ENCODE measurements at places on chromosomes 12 and 14.

GRCh38 chr12:93536766-93537488, 35.5 kb upstream of the SOCS2 start:
- no peak for DNase-seq

DNA sequence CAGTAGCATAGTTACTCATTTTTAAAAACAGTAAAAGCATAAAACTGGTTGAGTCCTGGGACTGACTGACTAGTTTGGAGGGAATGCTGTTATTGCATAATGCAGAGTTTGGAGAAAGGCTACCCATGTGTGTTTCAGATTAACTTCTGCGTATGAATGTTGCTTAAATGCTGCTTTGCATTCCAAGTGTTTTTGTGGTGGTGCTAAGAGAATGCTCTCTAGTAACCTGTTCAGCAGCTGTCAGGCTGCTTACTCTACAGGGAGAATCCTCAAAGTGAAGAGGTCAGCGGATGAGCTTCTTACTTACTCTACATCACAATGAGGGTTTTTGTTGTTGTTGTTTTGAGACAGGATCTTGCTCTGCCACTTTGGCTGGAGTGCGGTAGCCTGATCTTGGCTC, 4.3 kb downstream of the DLST start:
- no peak for DNase-seq

DNA sequence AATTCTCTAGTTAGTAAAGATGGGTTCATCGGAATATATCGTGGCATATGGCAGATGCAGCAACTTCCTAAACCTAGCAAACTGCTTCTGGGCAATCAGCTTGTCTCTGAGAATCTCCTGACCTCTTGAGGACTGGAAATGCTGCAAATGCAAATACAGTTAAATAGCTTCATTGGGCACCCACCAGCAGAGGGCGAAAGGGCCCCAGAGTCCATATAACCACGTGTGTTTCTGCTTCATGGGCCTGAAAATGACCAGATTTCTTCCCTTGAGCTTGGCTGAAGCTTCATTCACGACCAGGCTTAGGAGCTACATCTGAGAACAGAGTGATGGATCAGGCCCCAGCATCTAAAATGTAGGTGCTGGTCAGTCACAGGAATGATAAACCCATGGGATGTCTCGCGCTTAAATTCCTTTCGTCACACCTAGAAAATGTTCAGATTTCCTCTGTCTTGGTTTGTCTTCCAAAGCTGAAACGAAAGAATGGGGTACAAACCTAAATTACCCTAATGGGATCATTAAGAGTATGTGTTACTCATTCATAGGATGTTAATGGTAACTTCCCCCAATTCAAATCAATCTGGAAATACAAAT, 1482.5 kb upstream of the TMEM132C start:
- DNase-seq = peak; percentile 5

- DNase-seq = no peak
These were observed 1.3 kb upstream of the SLC41A2 start for GRCh38 chr12:104959335-104959841.

DNA sequence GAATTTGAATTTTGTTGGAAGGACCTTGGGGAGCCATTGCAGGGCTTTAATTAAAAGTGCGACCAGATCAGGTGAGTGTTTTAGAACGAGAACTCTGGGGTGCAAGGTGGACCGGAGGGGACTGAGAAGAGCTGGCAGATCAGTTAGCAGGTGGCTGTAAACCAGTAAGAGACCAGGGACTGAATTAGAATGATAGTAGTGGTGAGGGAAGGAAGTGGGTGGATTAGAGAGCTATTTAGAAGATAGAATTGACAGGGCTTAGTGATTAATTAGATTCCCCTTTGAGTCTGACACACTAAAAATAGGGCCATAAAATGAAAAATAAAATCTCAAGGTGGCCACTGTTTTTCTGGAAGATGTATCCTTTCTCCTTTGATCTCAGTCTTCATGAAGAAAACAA, 44.8 kb downstream of the PLXNC1 start:
- DNase-seq = no peak

DNA sequence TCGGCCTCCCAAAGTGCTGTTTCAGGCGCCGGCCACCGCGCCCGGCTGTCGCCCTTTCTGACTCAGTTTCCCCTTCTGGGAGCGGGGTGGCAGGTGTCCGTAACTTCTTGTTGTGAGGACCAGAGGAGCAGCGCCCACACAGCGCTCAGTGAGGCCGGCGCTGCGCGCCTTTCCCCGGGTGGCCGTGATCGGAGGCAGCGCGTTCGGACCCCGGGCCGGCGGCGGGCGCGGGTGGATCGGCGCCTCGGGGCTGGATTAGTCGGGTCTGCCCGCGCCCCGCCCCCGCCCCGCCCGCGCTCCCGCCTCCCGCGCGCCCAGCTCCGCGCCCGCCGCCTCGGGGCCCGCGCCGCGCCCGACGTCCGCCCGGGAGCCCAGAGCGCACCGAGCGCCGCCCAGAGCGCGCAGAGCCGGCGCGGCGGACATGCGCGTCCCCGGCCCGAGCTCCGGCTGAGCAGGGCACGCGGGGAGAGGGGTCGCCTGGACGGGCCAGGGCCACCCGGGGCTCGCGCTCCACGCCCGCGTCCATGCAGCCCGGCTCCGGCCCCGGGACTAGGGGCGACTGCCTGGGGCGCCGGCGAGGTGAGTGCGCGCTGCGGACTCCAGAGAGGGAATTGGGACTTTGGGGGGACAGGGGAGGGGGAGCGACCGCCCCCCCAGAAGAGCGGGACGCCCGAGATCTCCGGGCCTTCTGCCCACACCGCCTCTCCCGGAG, 50.6 kb downstream of the LRCOL1 start:
- DNase-seq = no peak

- no peak for DNase-seq
These were observed 235.4 kb downstream of the FSCB start for GRCh38 chr14:44271637-44272036.

DNA sequence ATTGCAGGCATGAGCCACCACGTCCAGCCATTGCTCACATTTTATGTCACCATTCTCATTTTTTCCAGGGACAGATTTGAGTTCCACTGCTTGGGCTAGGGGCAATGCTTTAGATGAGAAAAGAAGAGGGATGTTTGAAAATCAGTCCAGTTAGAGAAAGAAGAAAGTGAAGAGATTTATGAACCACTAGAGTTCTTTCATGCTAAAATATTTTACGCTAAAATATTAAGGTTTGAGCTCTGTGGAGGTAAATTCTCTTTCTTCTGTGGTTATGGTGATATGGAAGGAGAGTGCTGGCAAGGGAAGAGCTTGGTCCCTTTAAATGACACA, 21.5 kb downstream of the CFL2 start:
- no peak for DNase-seq

GRCh38 chr14:100060760-100061159, 4.5 kb upstream of the EVL start:
- DNase-seq = no peak

DNA sequence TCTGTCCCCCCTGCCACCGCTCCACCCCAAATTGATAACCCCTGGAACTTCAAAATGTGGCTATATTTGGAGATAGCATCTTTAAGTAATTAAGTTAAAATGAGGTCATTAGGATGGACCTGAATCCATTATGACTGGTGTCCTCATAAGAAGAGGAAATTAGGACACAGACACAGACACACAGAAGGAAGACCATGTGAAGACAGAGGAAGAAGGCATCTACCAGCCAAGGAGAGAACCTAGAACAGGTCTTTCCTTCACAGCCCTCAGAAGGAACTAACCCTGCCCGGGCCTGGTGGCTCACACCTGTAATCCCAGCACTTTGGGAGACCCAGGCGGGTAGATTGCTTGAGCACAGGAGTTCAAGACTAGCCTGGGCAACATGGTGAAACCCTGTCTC, 3.6 kb upstream of the HRK start:
- no peak for DNase-seq

DNA sequence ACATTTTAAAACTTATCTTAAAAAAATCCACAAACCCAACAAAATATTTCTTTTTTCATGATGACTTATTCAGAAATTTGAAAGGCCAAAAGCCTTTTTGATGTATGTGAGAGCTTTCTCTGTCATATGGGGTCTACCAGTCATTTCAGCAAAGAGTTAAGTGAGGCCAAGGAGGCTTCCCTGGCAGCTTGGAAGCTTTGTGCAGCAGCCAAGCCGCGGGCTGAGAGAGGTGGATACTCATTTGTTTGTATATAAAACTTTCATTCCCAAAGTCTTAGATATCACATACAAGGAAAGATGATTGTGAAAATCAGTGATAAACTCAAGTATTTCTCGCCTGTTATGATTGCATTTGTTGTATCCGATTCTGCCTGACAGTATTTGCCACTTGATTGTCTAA, 48.5 kb upstream of the RNU6-8 start:
- no peak for DNase-seq

DNA sequence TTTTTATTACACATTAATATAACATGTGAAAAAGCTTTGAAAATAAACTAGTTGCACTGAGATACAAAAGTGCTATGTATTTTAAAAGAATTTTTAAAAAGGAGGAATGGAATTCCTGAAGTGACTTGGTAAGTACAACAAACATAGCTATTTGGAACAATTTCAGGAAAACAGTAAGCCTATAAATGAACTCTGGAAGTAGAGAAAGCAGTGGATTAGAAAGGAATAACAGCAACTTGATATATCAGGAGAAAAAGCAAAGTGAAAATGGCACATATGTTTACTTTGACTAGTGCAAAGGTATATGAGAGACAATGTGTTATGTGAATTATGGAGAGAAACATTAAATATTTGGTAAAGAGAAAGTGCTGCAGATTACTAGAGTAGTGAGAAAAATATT, 811.7 kb downstream of the C12orf50 start:
- no peak for DNase-seq

GRCh38 chr14:68157971-68158371, 338.4 kb downstream of the RAD51B start:
- DNase-seq = no peak

DNA sequence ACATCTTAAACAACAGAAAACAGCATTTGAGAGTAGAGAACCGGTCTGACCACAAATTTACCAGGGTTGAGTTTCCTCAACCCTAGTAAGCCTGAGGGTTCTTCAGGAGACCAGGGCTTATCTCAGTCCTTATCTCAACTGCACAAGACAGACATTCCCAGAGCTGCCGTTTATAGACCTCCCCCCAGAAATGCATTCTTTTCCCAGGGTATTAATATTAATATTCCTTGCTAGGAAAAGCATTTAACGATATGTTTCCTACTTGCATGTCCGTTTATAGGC, 12.3 kb downstream of the TMEM117 start:
- no peak for DNase-seq

- DNase-seq = no peak
These were observed 60.6 kb downstream of the PTPRB start for GRCh38 chr12:70576341-70577282.

DNA sequence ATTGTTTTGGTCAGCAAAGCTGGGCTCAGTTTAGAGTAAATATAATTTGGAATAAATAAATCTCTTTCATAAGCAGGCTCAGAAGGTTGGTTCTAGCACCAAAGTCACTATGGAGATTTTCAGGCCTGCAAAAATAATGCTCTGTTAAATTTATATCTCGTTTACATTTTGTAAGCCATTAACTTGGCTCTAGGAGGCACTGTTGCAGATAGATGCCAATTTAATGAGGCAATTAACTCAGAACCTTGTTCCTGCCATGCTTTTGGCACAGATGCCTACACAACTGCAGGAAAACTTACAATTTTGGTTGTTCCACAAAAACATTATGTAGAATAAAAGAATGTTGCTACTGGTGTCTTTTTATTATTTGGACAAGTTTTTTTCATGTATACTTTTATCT, 428.1 kb downstream of the FLRT2 start:
- DNase-seq = no peak

GRCh38 chr12:4910502-4911315, 1.0 kb downstream of the KCNA1 start:
- DNase-seq = no peak

GRCh38 chr12:5485454-5485853, 53.5 kb downstream of the NTF3 start:
- DNase-seq = no peak

- no peak for DNase-seq
These were observed 8.5 kb upstream of the PRKAB1 start for GRCh38 chr12:119659289-119659897.

GRCh38 chr12:78004249-78005093, 173.8 kb downstream of the NAV3 start:
- DNase-seq = no peak

GRCh38 chr14:59316151-59316830, 127.8 kb downstream of the DAAM1 start:
- no peak for DNase-seq

DNA sequence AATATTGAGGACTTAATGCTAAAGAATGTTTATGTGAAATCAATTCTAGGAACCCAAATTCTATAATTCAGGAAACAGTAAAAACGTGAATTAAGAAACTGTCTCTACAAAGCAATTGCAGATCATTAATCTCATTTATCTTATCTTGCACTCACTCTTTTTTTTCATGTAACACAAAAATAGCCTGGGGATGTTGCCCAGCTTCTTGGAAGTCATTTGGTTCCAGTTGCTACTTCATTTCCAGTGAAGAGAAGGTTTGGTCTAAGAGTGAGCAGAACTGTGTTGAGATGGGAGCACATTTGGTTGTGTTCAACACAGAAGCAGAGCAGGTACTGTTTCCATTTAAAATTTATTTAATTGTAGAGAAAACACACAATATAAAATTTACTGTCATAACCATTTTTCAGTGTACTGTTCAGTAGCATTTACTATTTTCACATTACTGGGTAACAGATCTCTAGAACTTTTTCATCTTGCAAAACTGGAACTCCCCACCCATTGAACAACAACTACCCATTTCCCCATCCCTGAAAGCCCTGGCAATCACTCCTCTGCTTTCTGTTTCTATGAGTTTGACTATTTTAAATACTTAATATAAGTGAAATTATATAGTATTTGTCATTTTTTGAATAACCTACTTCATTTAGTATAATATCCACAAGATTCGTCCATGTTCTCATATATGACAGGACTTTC, 9.7 kb downstream of the CLEC6A start:
- no peak for DNase-seq

GRCh38 chr12:103905730-103906349, 24.4 kb upstream of the HSP90B1 start:
- DNase-seq = no peak

GRCh38 chr12:4679711-4680110, 30.8 kb downstream of the NDUFA9 start:
- no peak for DNase-seq

- DNase-seq = no peak
These were observed 62.0 kb upstream of the PYGL start for GRCh38 chr14:51006324-51006723.

- DNase-seq = no peak
These were observed 377.7 kb downstream of the SLC16A7 start for GRCh38 chr12:59973515-59973914.

- no peak for DNase-seq
These were observed 132.8 kb upstream of the CRY1 start for GRCh38 chr12:107226126-107226525.

GRCh38 chr14:32128703-32129102, 51.6 kb downstream of the ARHGAP5 start:
- DNase-seq = no peak

- no peak for DNase-seq
These were observed 163.6 kb upstream of the PARP11 start for GRCh38 chr12:4036671-4037271.

GRCh38 chr12:64459394-64459891, 7.5 kb downstream of the TBK1 start:
- no peak for DNase-seq

- DNase-seq = no peak
These were observed 394.2 kb downstream of the NUAK1 start for GRCh38 chr12:105744371-105745058.

All from stimulated activated CD4-positive, alpha-beta T cell treated with anti-CD3 and anti-CD28 coated beads, Interleukin-1b, Interleukin-23, amount 100 ng/mL, for 1 hour (primary cell).